ENCODE measurements at places on chromosomes 1 and 21.

DNA sequence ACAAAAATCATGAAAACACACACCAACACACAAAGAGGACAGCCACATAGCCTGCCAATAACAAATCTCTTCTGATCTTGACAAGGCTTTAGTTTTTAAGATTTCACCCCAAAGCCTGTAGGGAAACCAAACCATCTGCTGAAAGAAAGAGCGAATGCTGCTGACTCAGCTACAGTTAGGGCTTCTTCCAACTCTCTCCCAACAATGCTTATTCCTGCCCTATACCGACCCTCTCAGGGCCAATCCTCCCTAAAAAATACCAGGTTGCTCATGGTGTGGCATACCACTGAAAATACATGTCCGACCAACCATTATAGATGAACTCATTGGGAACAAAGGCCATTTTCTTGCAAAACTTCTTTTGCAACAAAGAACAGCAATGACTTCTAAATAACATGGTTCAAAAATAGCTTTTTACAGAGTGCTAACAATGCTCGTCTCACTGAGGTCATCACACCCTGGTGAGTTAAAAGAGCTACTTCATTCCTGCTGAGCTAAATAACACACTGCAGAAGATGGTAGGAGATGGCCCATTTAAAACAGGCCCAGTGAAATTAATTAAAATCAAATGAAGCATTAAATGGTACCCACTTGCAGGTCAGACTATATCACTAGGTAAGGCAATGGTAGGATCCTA is 86.1 kb downstream of the KIAA0319L start:
- DNase-seq = no peak

DNA sequence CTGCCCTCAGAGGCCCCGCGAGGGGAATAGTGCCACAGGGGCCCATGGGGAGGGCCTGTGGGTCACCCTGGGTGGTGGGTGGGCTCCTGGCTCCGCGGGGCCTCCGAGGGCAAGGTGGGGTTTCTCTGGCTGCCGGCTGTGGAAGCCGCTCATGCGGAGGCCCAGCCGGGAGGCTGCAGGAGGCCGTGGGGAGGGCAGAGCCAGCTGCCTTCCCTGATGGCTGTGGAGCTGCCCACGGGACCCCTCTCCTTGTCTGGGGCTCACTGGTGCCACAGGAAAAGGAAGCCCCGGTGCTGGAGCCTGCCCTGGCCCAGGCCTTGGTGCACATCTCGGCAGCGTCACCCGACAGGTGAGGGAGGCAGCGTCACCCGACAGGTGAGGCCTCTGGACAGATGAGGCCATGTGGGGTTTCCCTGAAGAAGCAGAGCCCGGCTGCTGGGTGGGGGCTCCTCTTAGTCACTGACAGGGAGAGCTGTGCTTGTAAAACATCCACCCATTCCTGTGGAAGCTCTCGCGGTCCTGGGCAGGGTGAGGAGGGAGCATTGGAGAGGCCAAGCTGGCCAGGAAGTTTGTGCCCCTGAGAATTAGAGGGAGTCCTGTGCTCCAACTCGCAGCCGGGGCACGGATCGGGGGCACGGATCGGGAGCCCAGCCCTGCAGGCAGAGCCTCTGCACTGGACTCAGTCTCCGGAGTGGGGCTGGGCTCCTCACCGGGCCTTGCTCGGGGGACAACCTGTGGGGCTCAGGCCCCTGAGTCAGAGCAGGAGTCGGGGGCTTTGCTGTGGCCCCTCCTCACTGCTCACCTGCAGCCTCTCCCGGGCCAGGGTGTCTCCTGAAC is 6.1 kb downstream of the MIB2 start:
- DNase-seq = no peak

- no peak for DNase-seq
Observed at GRCh38 chr1:24905355-24905978, 24.6 kb downstream of the RUNX3 start.

- DNase-seq = no peak
Observed at GRCh38 chr1:147748676-147749350, 11.6 kb downstream of the GJA5 start.

DNA sequence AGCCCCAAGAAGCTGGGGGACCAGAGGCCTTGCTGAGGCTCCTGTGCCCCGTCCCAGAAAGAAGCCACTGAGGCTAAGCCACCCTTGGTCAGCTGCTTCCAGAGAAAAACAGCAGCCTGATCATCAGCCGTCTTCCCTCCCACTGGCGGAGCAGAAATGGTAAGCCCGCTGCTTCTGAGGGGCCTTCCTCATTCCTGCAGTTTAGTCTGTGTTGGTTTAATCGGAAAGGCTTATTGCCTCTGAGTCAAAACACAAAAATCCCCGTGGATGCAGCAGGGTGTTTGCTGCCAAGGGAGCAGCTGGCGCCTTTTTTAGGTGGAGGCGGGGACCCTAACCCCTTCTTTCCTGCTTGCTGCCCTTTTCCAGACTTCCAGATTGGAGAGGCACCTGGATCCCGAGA is 33.9 kb downstream of the SPSB1 start:
- no peak for DNase-seq

DNA sequence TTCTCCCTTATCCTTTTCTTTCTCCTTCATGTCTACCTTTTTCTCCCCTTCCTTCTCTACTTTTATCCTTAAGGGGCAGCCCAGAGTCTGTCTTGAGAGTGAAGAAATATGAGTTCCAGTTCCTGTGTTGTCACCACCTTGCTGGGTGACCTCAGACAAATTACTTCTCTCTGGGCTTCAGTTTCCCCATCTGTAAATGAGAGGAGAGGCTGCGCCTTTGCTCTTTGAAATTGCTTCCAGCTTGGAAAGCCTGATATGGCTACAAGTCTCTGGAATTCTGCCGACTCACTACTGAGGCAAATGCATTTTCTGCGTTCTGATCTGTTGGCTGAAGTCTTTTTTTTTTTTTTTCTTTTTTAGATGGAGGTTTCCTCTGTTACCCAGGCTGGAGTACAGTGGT is 119.2 kb downstream of the SYF2 start:
- no peak for DNase-seq

DNA sequence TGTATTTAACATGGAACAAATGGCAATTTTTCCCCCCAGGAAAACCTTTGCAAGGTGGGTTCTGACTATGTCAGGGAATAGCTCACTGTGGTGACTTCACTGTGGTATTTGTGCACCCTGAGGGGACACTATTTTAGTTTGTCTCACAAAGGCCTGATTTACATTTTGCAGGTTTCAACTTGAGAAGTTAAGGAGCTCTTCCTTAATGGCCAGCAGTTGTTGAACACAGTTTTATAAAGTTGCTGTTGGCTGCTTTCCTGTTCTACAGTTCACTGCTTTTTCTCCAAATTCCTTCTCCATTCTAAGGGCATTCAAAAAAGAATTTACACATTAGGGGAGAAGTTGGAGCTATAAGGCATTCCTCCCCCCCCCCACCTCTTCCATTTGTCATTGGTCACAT is 4.6 kb downstream of the LAMC1 start:
- DNase-seq = no peak

DNA sequence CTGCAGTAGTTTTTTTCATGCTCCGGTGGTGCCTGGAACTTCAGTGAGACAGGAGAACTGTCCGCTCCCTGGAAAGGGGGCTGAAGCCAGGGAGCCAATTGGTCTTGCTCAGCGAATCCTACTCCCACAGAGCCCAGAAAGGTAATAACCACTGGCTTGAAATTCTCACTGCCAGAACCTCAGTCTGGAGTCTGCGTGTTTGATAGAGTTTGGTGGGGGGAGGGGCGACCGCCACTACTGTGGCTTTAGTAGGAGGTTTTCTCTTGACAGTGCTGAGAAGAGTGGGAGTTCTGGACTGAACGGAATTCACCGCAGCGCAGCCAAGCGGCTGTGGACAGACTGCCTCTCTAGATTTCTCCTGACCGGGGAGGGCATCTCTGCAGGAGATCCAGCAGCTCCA is 8.0 kb upstream of the OR2M3 start:
- DNase-seq = no peak

DNA sequence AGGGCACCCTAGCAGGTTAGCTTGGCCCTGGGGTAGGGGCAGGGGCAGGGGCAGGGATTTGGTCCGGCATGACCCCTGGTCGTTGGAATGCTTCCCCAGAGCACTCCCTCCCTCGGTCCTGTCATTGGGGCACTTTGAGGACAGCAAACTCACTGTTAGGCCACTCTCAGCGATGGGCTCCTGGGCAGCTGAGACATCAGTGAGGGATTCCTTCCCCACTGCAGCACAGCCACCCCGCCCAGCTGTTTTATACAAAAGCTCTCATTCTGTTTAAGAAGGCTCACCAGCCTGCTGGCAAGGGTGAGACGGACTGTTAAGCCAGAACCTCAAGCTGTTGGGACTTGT is 86.9 kb upstream of the F3 start:
- DNase-seq = no peak

GRCh38 chr1:9238550-9238949 is 4.0 kb downstream of the H6PD start:
- no peak for DNase-seq

DNA sequence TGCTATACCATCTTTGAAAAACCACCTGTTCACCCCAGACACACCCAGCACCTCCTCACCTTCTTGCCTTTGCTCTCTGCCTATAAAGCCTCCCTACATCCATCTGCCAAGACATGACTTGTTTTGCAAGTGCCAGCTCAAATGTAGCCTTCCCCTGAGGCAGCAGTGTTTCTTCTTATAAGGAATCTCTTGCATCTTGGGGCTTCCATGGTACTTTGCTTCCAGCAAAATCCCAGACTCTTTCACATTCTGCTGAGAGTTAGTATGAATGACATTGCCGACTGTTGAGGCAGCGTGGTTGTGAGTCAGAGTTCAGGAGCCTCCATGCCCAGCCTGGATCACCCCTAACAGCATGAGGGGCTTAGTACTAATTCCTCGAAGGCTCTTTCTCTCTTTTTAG is 217.4 kb upstream of the RUNX1 start:
- DNase-seq = no peak

GRCh38 chr21:37732927-37733326 is 183.3 kb downstream of the KCNJ6 start:
- DNase-seq = no peak

DNA sequence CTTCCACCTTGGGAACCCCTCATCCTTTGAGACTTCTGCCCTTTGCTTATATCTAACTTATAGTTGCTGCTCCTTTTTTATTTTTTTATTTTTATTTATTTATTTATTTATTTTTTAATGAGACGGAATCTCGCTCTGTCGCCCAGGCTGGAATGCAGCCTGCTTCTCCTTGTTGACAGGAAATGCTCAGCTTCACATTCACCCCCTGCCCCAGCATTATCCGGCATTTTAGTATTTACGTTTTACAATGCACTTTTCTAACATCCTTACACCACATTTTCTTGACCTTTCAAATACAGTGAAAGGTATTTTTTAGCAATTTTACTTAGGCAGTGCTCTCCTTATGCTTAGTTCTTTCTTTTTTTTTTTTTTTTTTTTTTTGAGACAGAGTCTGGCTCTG is 14.9 kb downstream of the CXADR start:
- no peak for DNase-seq

DNA sequence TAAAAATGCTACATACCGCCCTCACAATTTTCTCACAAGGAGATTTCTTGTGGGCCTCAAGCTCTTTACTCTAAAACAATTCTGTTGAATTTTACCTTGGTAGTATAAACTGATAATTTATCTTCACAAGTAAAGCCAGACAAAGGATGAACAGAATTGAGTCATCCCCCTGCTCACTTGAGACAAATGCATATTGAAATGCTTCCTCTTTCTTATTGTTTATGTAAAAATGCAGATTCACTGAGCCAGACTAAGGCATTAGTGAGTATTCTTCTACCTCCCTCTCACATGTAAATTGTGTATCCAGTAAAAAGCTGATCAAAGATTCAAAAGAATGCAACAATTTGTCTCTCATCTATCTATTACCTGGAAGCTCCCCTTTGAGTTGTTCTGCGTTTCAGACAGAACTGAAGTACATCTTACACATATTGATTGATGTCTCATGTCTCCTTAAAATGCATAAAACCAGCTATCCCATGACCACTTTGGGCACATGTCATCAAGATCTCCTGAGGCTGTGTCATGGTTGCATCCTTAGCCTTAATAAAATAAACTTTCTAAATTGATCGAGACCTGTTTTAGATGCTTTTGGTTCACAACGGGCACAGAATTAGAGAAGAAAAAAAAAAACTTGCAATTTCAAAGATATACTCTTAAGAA is 743.1 kb upstream of the B3GALT2 start:
- DNase-seq = no peak

GRCh38 chr1:31248276-31248675 is 8.6 kb upstream of the NKAIN1 start:
- DNase-seq = no peak

GRCh38 chr1:173297798-173298391 is 90.8 kb upstream of the TNFSF4 start:
- DNase-seq = no peak

GRCh38 chr1:233015965-233016364 is 65.6 kb downstream of the NTPCR start:
- no peak for DNase-seq

- no peak for DNase-seq
Observed at GRCh38 chr1:94095744-94096469, 25.0 kb downstream of the ABCA4 start.

- no peak for DNase-seq
Observed at GRCh38 chr1:214362188-214362882, 81.4 kb downstream of the SMYD2 start.

- no peak for DNase-seq
Observed at GRCh38 chr1:53891678-53892077, 2.1 kb upstream of the YIPF1 start.

DNA sequence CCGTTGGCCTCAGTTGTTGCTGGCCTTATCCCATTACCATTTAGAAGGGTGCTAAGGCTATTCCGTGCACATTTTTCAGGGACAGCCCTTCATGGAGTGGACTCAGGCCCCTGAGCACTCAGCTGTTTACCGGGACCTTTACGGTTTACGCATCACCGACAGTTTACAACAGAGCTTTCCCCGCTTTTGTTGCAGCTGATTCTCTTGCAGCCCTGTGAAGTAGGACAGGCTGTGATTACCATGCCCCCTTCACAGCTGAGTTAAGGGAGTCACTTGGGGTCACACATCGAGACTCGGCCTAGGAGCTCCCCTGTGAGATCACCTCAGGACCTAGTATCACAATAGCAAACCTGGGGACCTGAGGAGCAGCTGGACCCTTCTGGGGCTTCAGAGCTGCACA is 41.9 kb downstream of the PTPRF start:
- DNase-seq = no peak

- no peak for DNase-seq
Observed at GRCh38 chr1:45820173-45820572, 16.8 kb downstream of the MAST2 start.

GRCh38 chr1:172724765-172725613 is 66.1 kb downstream of the FASLG start:
- DNase-seq = no peak

- no peak for DNase-seq
Observed at GRCh38 chr1:93722081-93723031, 40.7 kb upstream of the BCAR3 start.

- no peak for DNase-seq
Observed at GRCh38 chr1:35577071-35577998, 4.2 kb downstream of the TFAP2E start.

- DNase-seq = no peak
Observed at GRCh38 chr21:45054927-45055612, 19.3 kb upstream of the ADARB1 start.

All from liver (tissue), 10 donors.